ENCODE measurements at places on chromosomes 11 and 22.

- peak; percentile 100 for DNase-seq
These were observed at the start of gene OSBP for GRCh38 chr11:59615637-59616395. Gene OSBP (minus strand): TSS chr11:59615774. CDS start chr11:59615664, 110 bp downstream.

DNA sequence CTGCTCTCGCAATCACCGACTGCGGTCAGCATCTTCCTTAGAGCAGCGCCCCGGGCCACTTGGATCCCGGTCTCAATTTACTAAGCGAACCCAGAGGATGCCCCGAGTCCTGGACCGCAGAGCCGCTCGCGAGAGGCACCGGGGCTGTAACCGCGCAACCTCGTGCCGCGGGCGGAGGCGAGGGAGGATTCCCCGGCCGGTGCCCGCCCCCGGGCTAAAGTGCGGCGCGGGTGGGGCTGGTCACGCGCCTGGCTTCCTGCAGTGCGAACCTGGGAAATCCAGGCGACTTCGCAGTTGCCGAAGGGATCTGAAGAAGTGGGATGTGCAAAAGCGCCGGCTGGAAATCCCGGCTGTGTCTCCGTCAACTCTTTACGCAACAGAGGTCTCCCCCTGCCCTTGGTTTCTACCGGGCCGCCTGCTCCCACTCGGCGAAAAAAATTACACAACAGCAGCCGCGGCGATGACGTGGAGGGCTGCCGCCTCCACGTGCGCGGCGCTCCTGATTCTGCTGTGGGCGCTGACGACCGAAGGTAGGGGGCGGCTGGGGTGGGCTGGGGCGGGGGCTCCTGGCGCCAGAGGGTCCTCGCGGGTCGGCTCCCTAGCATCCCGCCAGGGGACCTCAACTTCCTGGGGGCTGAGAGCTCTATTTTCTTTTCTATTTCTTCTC, at the start of gene NCR3LG1:
NCR3LG1 (plus strand) TSS at position 291 of the 667 bp plus-strand sequence; CDS start at position 461, 170 bp downstream.
- DNase-seq, result peak; percentile 87

DNA sequence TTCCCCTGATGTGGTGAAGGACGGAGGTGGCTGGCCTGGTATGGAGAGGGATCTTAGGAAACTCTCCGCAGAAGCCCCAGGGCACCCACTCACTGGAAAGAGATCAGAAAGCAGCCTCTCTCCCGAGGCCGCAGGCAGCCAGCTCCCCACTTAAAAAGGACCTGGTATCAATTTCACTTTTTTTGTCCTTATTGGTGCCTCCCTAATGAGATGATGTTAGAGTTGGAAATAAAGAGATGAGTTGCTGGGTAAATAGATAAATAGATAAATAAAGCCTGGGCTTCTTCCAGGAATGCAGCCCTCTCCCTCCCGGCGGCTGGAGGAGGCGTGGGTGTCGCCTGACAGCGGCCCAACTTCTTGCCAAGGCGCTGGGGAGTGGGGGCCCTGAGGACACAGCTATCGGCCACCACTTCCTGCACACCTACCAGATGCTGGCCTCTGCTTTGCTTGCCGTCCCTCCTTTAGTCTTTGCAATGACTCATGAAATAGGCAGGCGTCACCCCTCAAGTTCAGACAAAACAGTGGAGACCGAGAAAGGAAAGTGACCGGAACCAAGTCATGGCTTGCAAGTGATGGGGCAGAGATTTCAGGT, 42.9 kb downstream of the LINC01488 start:
- no peak for DNase-seq

- no peak for DNase-seq
These were observed 5.7 kb upstream of the PLET1 start for GRCh38 chr11:112266410-112266778.

DNA sequence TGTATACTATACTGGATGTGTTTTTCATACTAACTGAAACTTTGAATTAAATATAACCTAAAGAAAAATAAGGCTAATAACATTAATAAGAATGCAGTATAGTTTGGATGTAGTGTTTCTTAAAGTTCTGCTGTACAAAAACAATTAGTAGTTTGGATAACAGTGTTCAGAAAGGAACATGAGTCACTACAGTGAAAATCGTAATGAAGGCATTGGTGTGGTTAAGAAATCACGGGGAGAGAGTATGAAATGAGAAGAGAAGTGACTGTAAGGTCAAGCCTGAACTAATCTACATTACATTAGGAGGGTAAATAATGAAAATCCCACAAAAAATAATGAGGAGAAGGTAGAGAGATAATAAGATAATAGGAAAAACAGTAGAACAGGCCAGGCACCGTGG, 726.6 kb upstream of the ARHGAP42 start:
- DNase-seq, result no peak

GRCh38 chr22:21624880-21625791, 4.7 kb downstream of the YDJC start:
- DNase-seq, result no peak

DNA sequence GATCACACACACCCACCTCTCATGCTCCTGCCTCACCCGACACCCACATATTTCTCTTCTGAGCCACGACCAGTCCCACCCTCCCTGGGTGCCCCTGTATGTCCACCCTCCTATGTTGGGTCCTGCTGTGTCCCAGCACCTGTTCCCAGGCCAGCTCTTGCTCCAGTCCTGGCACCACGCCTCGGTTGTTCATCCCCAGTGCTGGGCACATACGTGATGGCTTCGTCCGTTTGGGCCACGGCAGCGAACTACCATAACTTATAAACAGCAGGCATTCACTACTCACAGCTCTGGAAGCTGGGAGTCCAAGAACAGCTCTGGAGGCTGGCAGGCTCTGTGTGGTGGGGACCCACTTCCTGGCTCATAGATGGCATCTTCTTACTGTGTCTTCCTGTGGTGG, 116.9 kb downstream of the BRD1 start:
- no peak for DNase-seq

- no peak for DNase-seq
These were observed 49.0 kb upstream of the TTC12 start for GRCh38 chr11:113265362-113265761.

DNA sequence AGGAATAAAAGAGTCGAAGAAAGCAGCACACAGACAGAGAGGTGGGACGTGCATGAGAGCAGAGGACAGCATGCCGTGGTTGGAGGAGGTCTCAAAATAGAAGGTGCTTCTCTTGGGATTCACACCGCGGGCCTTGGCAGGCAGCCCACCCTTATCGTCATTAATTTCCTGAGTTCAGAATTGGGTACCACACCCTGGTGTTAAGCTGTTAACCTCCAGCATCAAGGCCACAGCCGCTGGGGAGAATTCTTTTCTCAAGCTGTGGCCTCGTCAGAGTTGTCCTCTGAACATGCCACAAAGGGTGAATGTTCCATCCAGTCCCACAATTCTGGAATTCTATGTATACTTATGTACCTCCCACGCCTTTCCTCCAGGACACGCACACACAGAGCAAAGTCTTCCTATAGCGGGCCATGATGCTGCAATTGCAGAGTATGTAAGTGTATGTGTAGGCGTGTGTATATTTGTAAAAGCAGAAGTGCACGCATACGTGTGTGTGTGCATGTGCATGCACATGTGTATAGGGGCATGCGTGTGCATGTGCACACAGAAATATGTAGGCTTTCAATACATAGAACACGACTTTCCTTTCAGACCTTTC, 39.0 kb downstream of the ADAMTS8 start:
- DNase-seq, result peak; percentile 79

GRCh38 chr11:2077061-2077802, 62.0 kb downstream of the IGF2 start:
- DNase-seq, result no peak

DNA sequence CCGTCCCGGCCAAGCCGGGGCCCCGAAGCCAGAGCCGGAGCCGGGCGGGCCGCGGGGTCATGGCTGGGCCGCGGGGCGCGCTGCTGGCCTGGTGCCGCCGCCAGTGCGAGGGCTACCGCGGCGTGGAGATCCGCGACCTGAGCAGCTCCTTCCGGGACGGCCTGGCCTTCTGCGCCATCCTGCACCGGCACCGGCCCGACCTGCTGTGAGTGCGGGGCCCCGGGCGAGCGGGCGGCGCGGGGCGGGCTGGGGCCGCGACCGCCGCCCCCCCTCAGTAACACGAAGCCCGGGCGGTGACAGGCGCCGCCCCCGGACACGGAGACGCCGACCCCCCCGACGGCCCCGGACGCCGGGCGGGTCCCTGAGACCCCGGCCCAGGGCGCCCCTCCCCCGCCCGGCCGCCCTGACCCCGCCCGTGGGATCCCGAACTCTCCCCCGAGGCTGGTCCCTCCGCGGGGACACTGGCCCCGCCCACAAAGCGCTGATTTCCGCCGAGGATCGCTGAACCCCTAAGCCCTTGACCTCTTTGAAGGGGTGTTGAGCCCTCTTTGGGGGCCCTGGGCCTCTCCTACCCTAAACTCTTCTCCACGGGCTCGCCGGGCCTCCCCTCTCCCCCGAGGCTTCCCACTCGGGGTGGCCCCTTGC, 389 bp downstream of the MICALL1 start:
- peak; percentile 60 for DNase-seq

- no peak for DNase-seq
These were observed 27.7 kb upstream of the ETS1 start for GRCh38 chr11:128615076-128615475.

DNA sequence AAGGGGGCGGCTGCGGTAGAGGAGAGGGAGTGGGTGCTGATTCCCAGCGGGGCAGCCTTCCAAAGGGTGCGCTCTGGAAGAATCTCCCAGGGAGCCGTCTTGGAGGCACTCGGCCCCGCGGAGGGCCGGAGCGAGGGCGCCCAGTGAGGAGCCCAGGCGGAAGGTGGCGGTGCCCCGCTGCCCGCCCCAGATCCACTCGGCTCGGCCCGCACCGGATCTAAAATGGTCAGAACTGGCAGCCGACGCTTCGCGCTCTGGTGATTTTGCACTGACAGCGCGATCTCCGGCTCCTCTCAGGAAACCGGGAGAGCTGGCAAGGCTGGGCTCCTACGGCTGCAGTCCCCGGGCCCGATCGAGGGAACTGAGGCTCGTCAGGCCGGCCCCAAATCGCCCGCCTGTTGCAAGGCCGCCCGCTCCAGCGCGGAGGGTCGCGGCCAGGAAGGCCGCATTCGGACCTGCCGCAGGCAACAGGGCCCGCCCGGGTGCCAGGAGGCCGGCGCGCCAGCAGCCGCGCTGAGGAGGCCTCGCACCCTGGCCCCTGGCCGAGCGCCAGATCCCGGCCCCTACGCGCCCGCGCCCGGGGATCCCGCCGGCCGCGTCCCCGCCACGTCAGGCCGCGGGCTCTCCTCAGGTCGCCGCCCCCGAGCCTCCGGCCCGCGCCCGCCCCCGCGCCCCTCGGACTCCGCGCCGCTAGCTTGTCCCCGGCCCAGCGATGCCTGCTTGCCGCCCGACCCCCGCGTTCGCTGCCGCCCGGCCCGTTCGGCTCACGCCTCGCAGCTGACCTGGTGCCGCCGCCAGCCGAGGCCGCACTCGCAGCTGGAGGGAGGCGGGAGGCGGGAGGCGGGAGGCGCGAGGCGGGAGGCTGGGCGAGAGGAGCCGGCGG, at the start of gene KLHL22:
KLHL22 (minus strand) TSS at position 818 of the 883 bp plus-strand sequence. CDS start 6,584 bp downstream, outside the sequence.
- no peak for DNase-seq

- DNase-seq, result no peak
These were observed 339.9 kb upstream of the KIRREL3 start for GRCh38 chr11:127340438-127340837.

DNA sequence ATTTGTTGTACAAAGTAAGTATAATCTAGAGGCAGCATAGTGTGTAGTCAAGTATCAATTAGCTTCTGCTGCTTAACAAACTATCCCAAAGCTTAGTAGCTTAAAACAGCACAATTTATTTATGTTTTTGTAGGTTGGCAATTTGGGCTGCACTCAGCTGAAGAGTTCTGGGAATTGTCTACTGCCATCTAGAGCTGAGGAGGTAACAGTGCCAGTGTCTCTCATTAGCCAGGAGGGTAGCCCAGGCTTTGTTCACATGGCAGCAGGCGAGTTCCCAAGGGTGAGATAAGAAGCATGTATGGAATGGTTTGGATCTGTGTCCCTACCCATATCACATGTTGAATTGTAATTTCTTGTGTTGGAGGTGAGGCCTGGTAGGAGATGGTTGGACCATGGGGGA, 45.8 kb upstream of the SLN start:
- DNase-seq, result no peak

DNA sequence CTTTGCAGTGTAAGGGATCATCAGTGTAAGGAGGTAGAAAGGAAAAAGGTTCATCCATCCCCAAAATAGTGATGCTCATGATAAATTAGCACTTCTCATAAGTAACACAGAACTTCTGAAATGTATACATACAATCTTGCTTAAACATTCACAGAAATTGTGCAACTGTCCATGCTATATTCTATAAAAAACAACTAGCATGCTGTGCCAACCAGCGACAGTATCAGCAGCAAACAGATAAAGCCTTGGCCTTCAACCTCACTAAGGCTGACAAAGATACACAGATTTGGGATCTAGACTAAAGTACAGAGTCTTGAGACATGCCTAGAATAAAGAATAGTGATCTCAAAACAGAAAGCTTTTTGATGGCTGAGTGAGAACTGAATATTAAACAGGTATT, 74.1 kb upstream of the CHRM4 start:
- no peak for DNase-seq

DNA sequence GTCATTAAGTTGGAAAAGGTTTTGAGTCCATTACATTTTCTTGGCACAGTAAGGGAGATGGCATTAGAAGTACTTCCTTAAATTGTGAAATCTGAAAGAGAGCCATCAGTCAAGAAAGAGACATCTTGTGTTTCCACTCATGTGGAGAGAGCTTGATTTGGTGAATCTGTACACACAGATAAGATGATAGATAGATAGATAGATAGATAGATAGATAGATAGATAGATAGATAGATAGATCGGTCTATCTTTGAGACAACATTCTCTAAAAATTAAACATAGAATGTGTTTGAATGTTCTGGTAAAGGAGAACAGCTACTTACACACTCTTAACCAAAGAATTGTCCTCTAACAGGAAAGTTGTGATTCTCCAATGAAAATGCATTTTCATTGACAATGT, 76.2 kb downstream of the TTC17 start:
- DNase-seq, result no peak

DNA sequence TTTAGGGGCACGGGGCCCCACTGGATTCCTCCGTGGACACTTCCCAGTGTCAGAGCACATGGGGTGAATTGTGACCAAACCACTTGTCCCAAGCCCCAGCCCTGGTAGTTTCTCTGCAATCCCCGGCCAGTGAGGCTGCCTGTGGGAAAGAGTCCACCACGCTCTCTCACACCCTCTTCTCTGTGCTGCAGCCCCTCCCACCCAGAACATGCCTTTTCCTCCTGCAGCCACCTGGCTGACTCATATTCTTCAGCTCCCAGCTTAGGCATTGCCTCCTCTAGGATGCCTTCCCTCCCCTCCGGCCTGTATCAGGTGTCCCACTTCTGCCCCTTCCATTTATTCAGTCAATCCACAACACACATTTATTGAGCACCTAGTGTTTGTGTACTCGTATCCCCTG, 5.4 kb upstream of the RPS6KB2 start:
- DNase-seq, result no peak

- DNase-seq, result no peak
These were observed 35.7 kb downstream of the SIK3 start for GRCh38 chr11:117062498-117062897.

GRCh38 chr11:65637794-65638419, at the start of gene SIPA1:
Gene SIPA1 (plus strand): TSS chr11:65638101. CDS start chr11:65640922, 2,821 bp downstream.
- peak; percentile 86 for DNase-seq

- DNase-seq, result peak; percentile 1
These were observed 14.6 kb downstream of the C11orf21 start for GRCh38 chr11:2287091-2287490.

GRCh38 chr22:44128958-44129618, 51.6 kb upstream of the PARVG start:
- DNase-seq, result no peak
